ENCODE measurements at places on chromosomes 12 and 14.

DNA sequence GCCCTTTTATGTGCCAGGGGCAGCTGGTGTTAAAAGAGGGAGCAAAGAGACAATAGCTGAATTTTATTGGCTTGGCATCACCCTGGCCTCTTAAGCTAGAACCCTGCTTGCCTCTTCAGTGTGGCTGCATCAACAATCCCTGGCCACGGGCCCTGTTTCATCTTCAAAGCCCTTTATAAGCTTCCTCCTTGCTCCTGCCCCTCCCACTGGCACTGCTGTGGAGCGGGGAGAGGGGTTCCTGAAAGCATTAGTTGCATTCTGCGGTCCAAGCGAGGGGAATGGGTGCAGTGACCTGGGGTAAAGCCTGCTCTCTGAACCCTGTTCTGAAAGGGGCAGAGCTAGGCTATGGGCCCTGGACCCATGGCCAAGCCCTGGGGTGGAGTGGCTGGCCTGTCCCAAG lies 220 bp upstream of the KRT83 start:
- no peak for DNase-seq

- no peak for DNase-seq
These were observed 29.8 kb downstream of the SCFD1 start for GRCh38 chr14:30651937-30652336.

DNA sequence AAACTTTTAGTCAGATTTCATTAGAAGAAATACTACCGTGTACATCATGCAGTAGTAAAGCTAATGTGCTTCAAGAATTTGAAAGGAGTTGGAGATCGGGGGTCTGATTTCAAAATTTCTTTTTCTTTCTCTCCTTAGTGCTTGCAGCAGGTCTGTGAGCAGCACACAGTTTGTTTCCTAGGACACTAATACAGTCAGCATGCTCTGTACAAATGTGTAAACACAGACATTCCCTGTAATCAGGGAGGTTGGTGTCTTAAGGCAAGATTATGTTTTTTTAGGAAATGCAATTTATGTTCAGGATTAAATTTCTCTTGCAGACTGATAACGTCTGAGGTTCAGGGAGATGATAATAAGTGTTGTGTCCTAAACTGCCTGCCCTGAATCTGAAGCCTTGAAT lies 142.7 kb downstream of the ALX1 start:
- DNase-seq: no peak

- DNase-seq: no peak
These were observed 467.6 kb downstream of the PRKD1 start for GRCh38 chr14:29459969-29460560.

DNA sequence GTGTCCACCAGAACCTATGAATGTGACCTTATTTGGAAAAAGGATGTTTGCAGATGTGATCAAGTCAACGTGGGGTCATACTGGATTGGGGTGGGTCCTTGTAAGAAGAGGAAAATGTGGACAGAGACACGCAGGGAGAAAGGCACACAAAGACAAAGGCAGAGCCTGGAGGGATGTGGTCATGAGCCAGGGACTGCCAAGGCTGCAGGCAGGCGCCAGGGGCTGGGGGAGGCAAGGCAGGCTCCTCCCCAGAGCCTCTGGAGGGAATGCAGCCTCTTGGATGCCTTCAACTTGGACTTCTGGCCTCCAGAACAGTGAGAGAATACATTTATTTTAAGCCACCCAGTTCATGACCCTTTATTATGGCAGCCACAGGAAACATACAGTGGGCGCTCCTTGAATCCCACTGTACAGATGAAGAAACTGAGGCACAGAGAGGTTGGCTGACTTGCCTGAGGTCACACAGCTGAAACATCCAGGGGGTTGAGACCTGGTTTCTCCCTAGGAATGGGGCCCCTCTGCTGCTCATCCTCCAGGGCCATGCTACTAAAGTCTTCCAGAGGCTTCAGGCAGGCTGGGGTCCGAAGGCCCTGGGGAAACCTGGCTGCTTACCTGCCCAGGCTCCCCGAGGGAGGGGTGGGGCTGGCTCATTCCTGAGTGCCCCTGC lies 99.7 kb downstream of the RFLNA start:
- DNase-seq: no peak

GRCh38 chr12:127162307-127162706 lies 1104.7 kb upstream of the TMEM132C start:
- no peak for DNase-seq

DNA sequence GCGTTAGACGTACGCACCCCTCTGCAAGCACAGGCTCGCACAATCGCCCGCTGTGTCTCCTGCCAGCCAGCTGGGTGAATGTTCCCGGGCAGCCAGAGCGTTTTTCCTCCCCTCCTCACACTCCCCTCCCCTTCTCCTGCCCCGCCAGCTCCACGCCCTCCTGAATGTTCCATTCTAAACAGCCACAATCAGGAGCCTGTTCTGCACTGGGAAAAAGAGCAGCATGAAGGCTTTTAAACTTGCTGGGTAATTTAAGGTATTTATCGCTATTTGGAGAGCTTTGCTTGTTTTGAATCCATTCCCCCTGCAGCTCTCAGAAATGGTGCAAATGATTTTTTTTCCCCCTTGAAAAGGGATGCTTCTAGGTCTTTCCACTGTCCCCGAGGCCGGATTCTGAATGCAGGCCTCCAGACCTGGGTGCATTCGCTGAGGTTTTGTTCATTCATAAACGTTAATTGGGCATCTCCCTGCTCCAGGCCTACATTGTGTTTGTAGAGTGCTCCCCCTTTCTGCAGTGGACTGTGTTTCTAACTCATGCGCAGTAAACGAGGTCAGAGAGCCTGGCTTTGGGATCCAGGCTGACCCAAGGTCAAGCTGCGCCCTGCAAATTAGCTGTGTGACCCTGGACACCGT lies 212.5 kb downstream of the CHST11 start:
- no peak for DNase-seq

DNA sequence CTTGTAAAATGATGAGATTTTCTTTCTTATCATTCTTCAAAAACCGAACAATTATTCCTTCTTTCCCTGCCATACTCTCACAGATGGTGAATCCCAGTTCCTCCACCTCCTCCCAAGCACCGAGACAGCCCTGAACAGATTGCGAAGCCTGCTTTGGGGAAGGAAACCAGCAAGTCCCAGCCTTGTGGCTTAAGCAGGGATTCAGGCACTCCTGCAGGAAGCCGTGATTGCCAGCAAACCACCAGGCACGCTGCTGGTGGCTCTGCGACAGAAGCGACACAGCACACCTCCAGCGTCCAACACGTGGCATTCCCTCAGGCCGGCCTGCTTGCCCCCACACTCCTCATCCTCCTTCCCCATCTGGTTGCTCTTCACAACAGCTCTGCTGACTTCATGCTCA lies 237.7 kb downstream of the GXYLT1 start:
- DNase-seq: no peak

GRCh38 chr12:110661337-110661972 lies 27.5 kb downstream of the HVCN1 start:
- DNase-seq: peak; percentile 68

- no peak for DNase-seq
These were observed 210.3 kb downstream of the NUAK1 start for GRCh38 chr12:105928436-105928835.

- DNase-seq: no peak
These were observed 126.8 kb upstream of the CPM start for GRCh38 chr12:69059465-69060457.

DNA sequence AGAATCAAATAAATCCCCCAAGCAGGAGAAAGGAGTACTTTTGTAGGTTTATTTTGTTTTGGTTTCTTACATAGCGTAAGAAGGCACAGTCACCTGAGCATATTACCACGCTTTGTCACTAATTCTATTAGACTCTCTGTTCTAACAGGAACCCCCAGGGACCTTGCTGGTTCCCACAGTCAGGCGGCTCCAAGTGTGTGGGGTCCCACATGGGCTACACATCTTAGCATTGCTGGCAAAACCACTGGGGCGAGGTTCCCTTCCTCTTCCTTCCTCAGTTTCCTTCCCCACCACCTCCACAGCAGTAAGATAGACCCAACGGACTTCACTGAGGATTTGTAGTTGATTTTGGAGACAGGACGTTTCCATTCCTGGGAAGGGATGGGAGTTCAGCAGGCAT lies 49.1 kb downstream of the TMEM132C start:
- DNase-seq: no peak

DNA sequence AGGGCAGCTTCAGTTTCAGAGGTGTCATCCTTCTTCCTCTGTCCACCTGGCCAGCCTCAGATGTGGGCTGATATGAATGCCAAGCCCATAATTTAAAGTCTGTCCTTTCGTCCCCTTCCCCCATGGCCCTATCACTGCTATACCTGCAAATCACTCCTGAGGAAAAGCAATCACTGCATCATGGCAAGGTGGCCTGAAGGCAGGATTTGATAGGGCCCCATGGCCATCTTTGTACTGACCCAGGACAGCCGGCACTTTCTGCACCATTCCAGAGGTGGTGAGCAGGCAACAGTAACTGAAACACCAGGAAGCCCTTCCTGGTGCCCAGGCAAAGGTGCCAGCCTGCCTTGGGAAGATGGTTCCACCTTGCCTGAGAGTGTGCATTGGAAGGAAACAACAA lies 60.8 kb downstream of the ANO2 start:
- DNase-seq: no peak
